ENCODE measurements at places on chromosomes 5 and 9. TPM values are rescaled to one million over a fixed set of nuclear protein-coding genes. Genes with fewer than 3 reads are reported as not detected.

Gene FAXDC2
- 30.0 TPM for polyA plus RNA-seq

Gene CD72
- polyA plus RNA-seq = 1.2 TPM

Gene ZDHHC11
- polyA plus RNA-seq = 0.60 TPM

Gene CDO1
- polyA plus RNA-seq = not detected

Gene SLC4A9
- polyA plus RNA-seq = 0.25 TPM

Gene URM1
- polyA plus RNA-seq = 73.3 TPM

Gene HTR4
- 0.60 TPM for polyA plus RNA-seq

Gene ADRB2
- 1.2 TPM for polyA plus RNA-seq

Gene SYK
- polyA plus RNA-seq = 35.8 TPM

Gene PHF24
- polyA plus RNA-seq = 0.60 TPM

Gene PKD2L2
- polyA plus RNA-seq = not detected

Gene MAN2A1
- 23.7 TPM for polyA plus RNA-seq

Gene IL13
- polyA plus RNA-seq = not detected

Gene LRRC26
- polyA plus RNA-seq = 6.3 TPM

Gene ACTL7A
- not detected for polyA plus RNA-seq

Gene FYB1
- 3.6 TPM for polyA plus RNA-seq

Gene BRD9
- 28.3 TPM for polyA plus RNA-seq

Gene ZFP37
- not detected for polyA plus RNA-seq

Gene PIGO
- polyA plus RNA-seq = 10.9 TPM

Gene PPP2R2B
- not detected for polyA plus RNA-seq

Gene SIT1
- polyA plus RNA-seq = not detected

Gene PCDHB7
- not detected for polyA plus RNA-seq

Gene ANKRA2
- polyA plus RNA-seq = 14.9 TPM

Gene MCC
- polyA plus RNA-seq = 2.6 TPM

Gene TAS2R1
- polyA plus RNA-seq = not detected

Gene ZDHHC11B
- polyA plus RNA-seq = 2.0 TPM

Gene IQGAP2
- polyA plus RNA-seq = 40.5 TPM

Gene TAF11L5
- polyA plus RNA-seq = not detected

Gene ARL14EPL
- polyA plus RNA-seq = 0.04 TPM

Gene RANBP3L
- not detected for polyA plus RNA-seq

Gene PCSK5
- polyA plus RNA-seq = 2.4 TPM
